ENCODE measurements at places on chromosomes 7 and 10. TPM values are rescaled to one million over a fixed set of nuclear protein-coding genes. Genes with fewer than 3 reads are reported as not detected.

ZNF804B gene
- not detected for total RNA-seq

LBX1 gene
- total RNA-seq, result not detected

CFAP69 gene
- total RNA-seq, result 0.95 TPM

NEUROG3 gene
- total RNA-seq, result not detected

CD36 gene
- 0.20 TPM for total RNA-seq

GHRHR gene
- total RNA-seq, result not detected

DKK1 gene
- total RNA-seq, result 228 TPM

WDFY4 gene
- total RNA-seq, result not detected

ST8SIA6 gene
- not detected for total RNA-seq

COG5 gene
- 48.4 TPM for total RNA-seq

DNAJB6 gene
- total RNA-seq, result 121 TPM

SFTPD gene
- total RNA-seq, result 0.07 TPM

VIPR2 gene
- not detected for total RNA-seq

C10orf105 gene
- total RNA-seq, result not detected

GRID2IP gene
- total RNA-seq, result 0.14 TPM

SLC18A3 gene
- not detected for total RNA-seq

CARD11 gene
- 27.7 TPM for total RNA-seq

TMEM196 gene
- total RNA-seq, result not detected

PDGFA gene
- 42.0 TPM for total RNA-seq

MYL7 gene
- total RNA-seq, result not detected

CLDN4 gene
- 8.1 TPM for total RNA-seq

CPA2 gene
- 0.17 TPM for total RNA-seq

GCK gene
- total RNA-seq, result 0.58 TPM

ADAM12 gene
- 0.07 TPM for total RNA-seq

KLF14 gene
- not detected for total RNA-seq

GALNT17 gene
- total RNA-seq, result not detected

ACTL6B gene
- total RNA-seq, result not detected

CCDC3 gene
- total RNA-seq, result 0.32 TPM

SLC18A2 gene
- not detected for total RNA-seq

BLVRA gene
- total RNA-seq, result 57.7 TPM

AGR2 gene
- 0.92 TPM for total RNA-seq

CALHM1 gene
- total RNA-seq, result not detected

LIPK gene
- not detected for total RNA-seq

WIPF3 gene
- 0.41 TPM for total RNA-seq

PDE1C gene
- total RNA-seq, result 31.5 TPM

ASCC1 gene
- 28.8 TPM for total RNA-seq

ZNF425 gene
- total RNA-seq, result 3.0 TPM

SLC35B4 gene
- total RNA-seq, result 16.1 TPM

TBX20 gene
- total RNA-seq, result not detected

GNAT3 gene
- total RNA-seq, result not detected

SYPL1 gene
- total RNA-seq, result 94.3 TPM

DYDC2 gene
- total RNA-seq, result 0.14 TPM

OPN4 gene
- not detected for total RNA-seq

KIF5B gene
- 128 TPM for total RNA-seq

FGFBP3 gene
- 0.20 TPM for total RNA-seq

SAP25 gene
- total RNA-seq, result not detected

H2BK1 gene
- not detected for total RNA-seq

NCF1 gene
- total RNA-seq, result 0.32 TPM

PVRIG gene
- total RNA-seq, result not detected

TUBB8 gene
- 0.07 TPM for total RNA-seq

ZRANB1 gene
- total RNA-seq, result 11.5 TPM

Data from foreskin keratinocyte (primary cell).